ENCODE measurements at places on chromosomes 16 and 17.
A peak's percentile ranks its signal among the peaks of the same experiment; 100 is the strongest.

DNA sequence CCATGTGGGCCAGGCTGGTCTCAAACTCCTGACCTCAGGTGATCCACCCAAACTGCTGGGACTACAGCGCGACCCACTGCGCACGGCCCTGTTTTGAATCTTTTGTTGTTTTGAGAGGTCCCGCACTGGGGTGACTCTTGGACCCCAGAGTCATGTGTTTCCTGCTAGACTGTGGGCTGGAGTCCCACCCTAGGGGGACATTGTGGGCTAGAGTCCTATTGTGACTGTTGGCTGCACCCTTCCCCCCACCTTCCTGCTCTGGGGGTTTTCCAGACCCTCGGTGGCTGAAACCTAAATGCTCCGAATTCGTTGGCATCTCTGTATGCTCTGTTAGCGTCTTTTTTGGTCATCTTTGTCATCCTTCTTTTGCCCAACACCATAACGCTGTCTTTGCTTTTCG, 16.0 kb downstream of the NUPR1 start:
- DNase-seq, result no peak

- DNase-seq, result no peak
Measured at GRCh38 chr17:7370853-7371252, 10.0 kb upstream of the TNK1 start.

DNA sequence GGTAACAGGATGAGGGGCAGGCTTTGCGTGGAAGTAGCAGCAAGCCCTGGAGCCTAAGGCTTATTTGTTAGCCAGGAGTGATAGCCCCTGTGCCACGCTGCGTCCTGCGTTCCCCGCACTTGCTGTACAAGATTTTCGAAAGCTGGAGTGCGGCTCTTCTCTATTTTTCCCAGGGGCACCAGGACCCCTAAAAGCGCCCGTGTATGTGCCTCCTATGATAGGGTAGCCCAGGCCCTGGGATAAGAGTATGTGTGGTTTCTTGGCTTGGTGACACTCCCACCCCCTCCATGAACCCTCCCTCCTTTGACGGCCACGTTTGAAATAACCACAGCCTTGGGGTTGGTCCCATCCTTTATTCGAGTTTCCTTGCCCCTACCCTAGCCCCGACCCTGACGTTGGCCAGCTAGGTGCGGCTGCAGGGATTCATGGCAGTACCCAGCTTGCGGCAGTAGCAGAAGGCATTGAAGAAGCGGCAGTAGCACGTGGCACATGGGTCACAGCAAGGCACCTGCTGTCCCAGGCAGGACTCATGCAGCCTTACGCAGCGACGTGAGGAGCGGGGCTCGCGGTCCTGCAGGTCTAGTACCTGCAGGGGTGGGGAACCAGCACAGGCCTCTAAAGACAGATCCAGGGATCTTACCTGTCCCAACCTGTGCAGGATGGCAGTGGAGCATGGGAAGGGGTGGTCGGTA, 968 bp downstream of the AGRP start:
- no peak for DNase-seq

DNA sequence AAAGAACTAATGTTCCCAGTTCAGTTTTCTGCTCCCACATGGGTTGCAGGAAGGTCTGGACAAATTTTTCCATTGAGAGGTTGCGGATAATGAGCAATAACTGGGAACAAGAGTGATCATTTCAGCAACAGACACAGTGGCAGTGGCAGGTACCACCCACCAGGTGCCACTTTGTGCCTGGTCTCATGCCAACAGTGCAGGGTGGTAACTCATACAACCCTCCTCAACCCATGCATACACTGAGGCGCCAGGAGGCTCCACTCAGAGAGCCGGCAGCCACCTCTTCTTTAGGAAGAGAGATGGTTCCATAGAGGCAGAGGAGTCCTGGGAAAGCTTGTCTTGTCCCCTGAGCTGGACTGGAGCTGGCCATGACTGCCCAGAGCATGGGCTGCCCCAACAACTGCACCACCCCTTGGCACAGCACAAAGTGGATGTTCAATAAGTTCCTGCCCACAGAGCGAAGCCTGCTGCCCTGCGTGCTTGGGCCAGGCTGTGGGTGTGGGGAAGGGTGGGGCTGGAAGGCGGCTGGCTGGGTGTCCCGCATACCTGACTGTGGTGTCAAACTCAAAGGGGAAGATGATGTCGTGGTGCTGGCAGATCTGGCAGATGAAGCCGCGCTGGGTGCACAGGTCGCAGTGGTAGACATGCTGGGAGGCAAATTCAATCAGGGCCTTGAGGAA, 6.4 kb upstream of the ARHGAP27 start:
- DNase-seq, result no peak

DNA sequence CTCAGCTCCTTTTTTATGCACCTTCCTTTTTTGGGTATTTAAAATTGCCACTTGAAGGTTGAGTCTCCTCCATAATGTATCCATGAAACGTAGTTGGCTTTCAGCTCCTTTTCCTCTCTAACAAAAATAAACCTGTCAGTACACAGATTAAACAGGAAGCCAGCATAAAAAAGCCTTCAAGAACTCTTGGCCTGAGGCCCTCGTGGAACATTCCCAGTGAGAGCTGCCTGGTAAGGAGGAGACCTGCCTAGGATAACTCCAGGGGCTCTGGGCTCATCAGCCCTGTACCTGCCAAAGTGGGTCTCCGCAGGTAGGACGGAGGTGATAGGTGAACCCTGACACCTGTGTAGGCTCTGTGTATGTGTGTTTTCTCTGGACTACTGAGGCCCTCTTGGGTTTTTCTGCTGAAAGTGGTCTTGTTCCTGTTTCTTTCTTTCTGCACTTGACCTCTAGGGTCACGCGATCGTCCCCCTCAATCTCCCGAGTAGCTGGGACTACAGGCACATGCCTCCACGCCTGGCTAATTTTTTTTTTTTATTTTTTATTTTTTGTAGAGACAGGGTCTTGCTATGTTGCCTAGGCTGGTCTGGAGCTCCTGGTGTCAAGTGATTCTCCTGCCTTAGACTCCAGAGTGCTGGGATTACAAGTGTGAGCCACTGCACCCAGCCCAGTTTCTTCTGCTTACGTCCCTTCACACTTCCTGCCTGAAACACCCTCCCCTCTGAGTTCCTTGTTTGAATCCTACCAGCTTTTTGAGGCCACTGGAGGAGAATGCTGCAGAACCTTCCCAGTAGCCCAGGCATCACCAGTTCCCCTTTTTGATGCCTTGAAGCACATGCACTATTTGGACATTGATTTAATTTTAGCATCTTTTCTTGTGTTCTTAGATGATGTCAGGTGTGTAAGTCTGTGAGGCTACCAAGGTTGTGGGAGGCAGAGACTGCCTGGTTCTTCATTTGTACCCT, 9.8 kb downstream of the PGS1 start:
- DNase-seq, result no peak

DNA sequence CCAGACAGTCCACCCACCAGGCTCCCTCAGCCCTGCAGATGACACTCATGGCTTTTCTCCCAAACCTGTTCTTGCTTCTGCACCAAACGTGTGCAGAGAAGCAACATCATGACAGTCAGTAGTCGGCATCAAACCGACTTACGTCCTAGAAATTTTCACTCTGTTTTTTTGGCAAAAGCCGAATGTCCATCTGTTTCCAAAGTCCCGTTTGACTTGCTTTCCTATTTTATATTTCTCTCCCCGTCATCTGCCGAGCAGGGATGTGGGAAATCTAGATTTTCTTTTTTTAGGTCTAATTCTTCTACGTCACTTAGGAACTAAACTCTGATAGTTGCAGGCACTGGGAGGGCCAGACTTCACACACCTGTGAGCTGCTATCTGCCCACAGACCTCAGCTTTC, 104.9 kb downstream of the RMI2 start:
- no peak for DNase-seq

GRCh38 chr17:49496183-49496866, 1.2 kb downstream of the NGFR start:
- DNase-seq, result peak; percentile 33

GRCh38 chr17:31073411-31073810, 21.4 kb upstream of the NF1 start:
- no peak for DNase-seq

DNA sequence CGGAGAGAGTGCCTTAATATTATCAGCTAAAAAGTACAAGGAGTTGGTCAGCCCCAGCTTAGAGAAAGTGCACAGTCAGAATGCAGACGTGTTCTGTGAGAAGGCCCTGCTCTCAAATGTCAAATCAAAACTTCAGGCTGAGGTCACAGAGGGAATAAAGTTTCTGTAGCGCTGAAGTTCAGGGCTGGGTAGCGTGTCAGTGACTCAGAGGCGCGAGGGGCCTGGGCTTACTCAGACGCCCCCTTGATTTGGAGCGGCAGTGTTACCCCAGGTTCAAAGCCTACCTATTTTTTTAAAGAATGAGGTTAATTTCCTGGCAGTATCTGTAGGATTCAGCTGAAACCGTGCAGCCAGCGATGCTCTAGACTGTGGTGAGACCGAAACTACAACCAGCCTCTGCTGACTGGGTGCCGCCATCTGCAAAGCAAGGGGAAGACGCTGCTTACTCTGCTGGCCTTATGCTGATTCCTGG, 4.8 kb downstream of the CIAO3 start:
- DNase-seq, result no peak

GRCh38 chr16:54822492-54822891, 108.2 kb upstream of the IRX5 start:
- no peak for DNase-seq

DNA sequence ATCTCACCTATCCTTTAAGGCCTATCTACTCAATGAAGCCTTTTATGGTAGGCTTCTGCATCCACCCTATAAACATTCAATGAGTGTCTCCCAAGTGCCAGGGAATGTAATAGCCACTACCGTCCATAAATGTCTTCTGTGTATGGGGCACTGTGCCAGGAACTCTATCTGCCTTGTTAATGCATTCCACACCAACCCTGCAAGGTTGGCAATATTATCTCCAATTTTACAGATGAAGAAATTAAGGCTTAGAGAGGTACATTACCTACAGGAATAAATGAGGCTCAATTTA, 20.0 kb downstream of the MAP3K14 start:
- no peak for DNase-seq

GRCh38 chr17:3915581-3915994, 677 bp downstream of the P2RX1 start:
- DNase-seq, result no peak

- peak; percentile 66 for DNase-seq
Measured at GRCh38 chr17:13268791-13269595, 251.2 kb upstream of the ELAC2 start.

- DNase-seq, result no peak
Measured at GRCh38 chr17:7720125-7720524, 2.6 kb downstream of the DNAH2 start.

- peak; percentile 45 for DNase-seq
Measured at GRCh38 chr17:6639586-6640535, 650 bp downstream of the KIAA0753 start.

GRCh38 chr17:81557276-81558114, 5.3 kb upstream of the FAAP100 start:
- no peak for DNase-seq

- peak; percentile 8 for DNase-seq
Measured at GRCh38 chr17:34207572-34207971, 47.5 kb upstream of the CCL2 start.

- DNase-seq, result no peak
Measured at GRCh38 chr16:30886145-30886544, 7.7 kb downstream of the BCL7C start.

DNA sequence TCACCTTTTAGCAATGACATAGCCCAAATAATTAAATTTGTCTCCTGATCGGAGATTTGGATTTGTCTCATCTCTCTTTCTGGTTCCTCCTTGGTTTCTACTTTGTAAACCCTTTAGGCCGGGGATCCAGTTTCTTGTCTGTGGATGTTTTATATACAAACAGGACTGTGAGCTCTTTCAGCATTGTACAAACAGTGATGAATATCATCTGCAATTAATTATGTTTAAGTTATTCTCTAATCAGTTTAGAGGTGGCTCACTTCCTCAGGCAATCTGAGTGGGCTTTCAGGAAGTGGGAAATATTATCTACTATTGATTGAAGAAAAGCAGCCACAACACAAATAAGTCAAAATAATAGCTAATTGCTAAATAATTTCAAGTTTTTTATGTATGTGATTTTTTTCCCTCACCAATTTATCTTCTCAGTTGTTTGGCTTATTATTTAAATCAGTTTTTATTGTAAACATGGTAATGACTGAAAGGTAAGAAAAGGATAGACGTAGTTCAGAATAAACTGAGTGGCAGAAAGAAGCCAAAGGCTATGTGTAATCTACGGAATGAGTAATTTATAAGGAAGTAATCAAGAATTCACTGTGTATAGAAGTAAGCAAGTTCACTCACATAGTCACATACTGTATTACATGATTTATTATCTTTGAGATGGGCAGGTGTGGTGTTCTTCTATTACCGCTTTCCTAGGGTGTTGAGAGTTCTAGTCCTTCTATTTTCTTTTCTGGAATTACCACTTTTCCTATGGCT, 3.4 kb upstream of the ABCC11 start:
- no peak for DNase-seq

- peak; percentile 44 for DNase-seq
Measured at GRCh38 chr16:11743308-11744074, 834 bp upstream of the TXNDC11 start.

DNA sequence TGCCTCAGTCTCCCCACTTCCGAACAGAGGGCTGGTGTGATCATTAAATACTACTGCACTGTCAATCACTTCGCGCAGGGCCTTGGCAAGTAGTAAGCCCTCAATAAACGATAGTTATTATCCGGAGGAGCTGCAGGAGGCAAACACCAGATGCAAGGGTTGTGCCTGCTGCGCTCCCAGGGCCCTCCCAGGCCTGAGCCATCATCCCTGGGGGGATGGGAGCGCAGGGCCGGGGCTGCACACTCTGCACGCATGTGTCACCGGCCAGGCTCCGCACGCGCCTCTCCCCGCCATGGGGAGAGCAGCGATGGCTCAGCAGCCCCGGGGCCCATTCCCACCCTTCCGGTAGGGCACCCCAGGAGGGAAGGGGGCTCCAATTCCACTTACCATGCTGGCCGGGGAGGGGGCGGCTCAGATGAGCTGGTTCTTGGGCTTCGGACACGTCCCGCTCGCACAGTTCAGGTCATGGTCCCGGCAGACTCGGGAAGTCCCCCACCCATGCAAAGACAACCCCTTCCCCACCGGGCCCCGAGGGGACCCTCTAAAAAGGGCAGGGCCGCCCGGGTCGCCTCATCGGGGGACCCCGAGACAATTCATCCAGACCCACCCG, 681 bp downstream of the XPO6 start:
- peak; percentile 83 for DNase-seq

DNA sequence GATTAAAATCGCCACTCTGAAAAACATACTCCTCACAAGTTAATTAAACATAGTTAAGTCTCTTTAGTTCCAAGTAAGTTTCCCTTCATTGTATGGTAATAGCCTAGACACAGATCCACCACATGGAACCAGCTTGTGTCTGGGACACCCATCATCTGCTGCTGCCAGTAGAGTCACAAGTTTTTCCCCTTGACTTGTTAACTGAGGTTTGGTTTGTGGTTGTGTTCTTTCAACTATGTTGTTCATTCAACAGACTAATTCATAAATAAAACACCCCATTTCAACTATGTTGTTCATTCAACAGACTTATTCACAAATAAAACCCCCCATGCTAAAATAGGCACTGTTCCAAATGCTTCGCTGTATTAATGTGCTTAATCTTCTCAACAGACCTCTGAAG, 24.4 kb downstream of the YWHAE start:
- DNase-seq, result no peak

- no peak for DNase-seq
Measured at GRCh38 chr16:1290860-1291575, 18.4 kb upstream of the UBE2I start.

All from fibroblast of skin of right biceps (primary cell).